ENCODE measurements at places on chromosomes 7 and 10. TPM values are rescaled to one million over a fixed set of nuclear protein-coding genes. Genes with fewer than 3 reads are reported as not detected.

PTPRN2 gene
- 2.3 TPM for polyA plus RNA-seq

C7orf57 gene
- polyA plus RNA-seq = not detected

MYL10 gene
- polyA plus RNA-seq = 14.4 TPM

UNCX gene
- not detected for polyA plus RNA-seq

LIPF gene
- 0.16 TPM for polyA plus RNA-seq

PRXL2A gene
- polyA plus RNA-seq = 76.1 TPM

FANK1 gene
- 1.6 TPM for polyA plus RNA-seq

AOAH gene
- polyA plus RNA-seq = 3.0 TPM

DLG5 gene
- polyA plus RNA-seq = 24.9 TPM

ZNF273 gene
- polyA plus RNA-seq = 4.7 TPM

MSMB gene
- polyA plus RNA-seq = not detected

MKRN1 gene
- polyA plus RNA-seq = 85.4 TPM

PLAU gene
- polyA plus RNA-seq = 25.1 TPM
